Stimulated activated CD8-positive, alpha-beta memory T cell treated with anti-CD3 and anti-CD28 coated beads, Interleukin-4, amount 100 ng/mL, for 24 hours (primary cell): ENCODE measurements at places on chromosomes 7 and 10.

GRCh38 chr7:4113976-4114375, 568.1 kb upstream of the FOXK1 start:
- no peak for DNase-seq

- no peak for DNase-seq
Measured at GRCh38 chr10:116138897-116139296, 134.1 kb downstream of the GFRA1 start.

GRCh38 chr10:51607463-51607835, 91.9 kb downstream of the CSTF2T start:
- no peak for DNase-seq

DNA sequence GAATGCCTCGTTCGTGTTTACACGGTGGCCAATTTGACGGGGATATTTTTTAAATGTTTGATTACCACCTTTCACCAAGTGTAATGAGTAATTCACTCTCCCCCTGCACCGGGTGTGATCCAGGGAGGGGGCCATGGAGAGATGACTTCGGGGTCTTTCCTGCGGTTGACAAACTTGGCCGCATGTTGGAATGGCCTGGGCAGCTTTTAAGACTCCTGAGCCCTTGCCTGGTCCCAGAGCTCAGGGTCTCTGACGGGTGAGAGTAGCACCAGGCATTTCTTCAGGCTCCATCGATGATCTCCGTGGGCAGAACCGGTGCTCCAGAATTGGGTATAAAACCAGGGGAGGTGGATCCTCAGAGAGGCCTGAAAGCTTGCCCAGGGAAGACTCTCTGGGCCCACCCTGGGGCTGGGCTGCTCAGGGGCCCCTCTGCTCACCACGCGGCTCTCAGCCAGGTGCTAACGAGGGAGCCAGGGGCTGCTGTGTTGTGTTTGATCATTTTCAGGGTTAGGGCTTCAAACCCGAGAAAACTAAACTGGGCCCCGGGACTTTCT, 882 bp downstream of the ZNF282 start:
- no peak for DNase-seq

DNA sequence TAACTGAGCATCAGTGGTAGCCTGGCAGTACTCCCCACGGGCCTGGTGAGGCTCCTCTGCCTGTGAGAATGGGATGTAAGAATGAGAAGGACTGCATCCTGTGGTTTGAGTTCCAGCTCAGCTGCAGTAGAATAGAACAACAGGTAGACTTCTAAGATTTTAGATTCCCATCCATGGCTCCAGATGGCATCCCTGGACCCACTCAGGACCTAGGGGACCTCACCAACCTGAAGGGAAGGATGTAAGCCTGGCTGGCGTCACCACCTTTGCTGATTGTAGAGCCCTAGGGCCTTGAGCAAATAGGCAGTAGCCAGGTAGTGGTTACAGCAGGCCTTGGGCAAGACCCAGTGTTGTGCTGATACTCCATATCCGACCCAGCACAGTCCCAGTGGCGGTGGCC, 9.6 kb upstream of the AOC1 start:
- DNase-seq, result no peak

- no peak for DNase-seq
Measured at GRCh38 chr7:158053183-158053915, 534.3 kb downstream of the PTPRN2 start.

DNA sequence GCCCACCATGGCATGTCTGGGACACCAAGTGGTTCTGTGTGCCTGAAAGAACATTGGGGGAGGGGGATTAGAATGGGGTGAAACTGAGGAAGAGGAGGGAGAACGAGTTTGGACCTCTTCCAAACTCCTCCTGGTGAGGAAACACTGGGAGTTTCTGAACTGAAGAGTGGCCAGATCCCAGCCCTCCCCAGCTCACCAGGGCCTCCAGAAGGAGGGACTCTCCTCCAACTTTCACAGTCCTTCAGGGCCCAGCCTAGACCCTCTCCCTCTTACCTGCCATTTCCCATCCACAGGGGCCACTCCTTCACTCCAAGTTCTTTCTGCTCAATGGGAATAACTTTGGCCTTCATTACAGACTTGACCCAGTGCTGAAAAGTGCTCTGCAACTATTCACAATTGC, 132.0 kb upstream of the FOXK1 start:
- DNase-seq, result no peak

DNA sequence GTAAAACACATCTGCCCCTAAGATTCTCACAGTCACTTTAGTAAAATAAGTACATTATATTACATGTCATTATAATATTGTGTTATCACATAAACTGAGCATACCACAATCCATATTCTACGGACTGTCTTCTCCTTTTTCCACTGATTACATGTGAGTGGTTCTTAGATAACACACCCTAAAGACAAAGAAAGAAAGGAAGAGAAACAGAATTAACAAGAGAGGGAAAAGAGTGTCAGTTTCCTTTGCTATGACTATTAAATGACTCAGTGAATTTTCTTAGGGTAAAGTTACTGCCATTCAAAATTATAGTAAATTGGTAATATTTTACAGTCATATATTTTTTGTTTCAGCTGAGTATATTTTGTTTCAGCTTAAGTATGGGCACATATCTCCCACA, 268.3 kb downstream of the TWIST1 start:
- no peak for DNase-seq

DNA sequence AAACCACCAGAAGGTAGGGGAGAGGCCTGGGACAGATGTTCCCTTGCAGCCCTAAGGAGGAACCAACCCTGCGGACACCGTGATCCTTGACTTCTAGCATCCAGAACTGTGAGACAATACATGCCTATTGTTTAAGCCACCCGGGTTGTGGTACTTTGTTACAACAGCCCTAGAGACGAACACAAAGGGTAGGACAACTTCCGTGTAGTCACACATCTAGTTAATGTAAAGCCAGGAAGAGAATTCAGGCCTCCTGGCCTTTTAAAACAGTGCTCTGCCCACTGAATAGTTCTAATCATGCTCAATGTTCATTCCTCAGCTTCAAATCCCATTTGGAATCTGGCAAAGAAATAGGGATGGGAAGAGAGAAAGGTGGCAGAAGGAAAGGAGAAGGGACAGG, 240.2 kb upstream of the KMT2E start:
- no peak for DNase-seq

- no peak for DNase-seq
Measured at GRCh38 chr7:90701771-90702170, 105.7 kb downstream of the CDK14 start.

DNA sequence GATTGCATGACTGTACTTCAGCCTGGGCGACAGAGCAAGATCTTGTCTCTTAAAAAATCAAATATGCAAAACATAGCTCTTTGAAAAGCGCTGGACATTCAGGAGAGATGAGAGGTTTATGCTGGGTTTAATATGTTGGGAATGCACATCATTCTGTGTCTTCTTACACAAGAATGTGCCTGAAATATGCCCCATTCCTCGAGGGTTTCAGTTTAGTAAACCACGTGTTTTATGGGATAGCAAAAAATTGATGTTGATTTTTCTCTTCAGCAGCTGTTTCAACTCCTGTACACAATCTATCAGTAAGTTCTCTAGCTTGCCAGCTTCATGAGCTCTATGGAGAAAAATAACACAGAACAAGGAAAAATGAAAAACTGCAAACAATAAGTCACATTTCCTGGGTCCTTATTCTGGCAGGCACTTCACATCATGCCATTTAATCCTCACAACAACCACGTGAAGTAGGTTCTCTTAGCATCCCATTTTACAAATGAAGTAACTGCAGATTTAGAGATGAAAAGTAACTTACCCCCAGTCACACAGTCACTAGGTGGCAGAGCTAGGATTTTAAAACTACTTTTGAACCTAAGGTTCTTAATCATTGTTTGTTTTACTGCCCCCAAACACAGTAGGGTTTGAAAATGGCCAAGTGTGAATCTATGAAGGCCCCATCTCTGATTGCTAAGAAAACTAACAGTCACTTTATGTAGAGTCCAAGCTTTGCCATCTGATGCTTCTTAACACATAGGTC, 423.6 kb downstream of the PHTF2 start:
- no peak for DNase-seq

DNA sequence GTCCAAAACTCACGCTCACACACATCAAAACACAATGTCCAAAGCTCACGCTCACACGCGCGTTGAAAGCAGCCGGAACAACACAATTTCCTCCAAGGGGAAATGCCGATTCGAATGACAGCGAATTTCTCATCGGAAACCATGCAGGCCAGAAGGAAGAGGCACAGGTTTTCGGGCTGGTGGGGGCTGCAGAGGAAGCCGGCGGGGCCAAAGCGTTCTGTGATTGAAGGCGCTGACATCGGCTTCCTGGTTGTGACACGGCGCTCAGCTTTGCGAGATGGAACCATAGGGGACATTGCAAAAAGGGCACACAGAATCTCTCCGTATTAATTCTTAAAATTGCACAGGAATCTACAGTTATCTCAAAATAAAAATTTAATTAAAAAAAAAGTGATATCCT, 61.3 kb downstream of the FOXL3 start:
- no peak for DNase-seq

- no peak for DNase-seq
Measured at GRCh38 chr7:20193873-20194272, 23.3 kb downstream of the MACC1 start.

DNA sequence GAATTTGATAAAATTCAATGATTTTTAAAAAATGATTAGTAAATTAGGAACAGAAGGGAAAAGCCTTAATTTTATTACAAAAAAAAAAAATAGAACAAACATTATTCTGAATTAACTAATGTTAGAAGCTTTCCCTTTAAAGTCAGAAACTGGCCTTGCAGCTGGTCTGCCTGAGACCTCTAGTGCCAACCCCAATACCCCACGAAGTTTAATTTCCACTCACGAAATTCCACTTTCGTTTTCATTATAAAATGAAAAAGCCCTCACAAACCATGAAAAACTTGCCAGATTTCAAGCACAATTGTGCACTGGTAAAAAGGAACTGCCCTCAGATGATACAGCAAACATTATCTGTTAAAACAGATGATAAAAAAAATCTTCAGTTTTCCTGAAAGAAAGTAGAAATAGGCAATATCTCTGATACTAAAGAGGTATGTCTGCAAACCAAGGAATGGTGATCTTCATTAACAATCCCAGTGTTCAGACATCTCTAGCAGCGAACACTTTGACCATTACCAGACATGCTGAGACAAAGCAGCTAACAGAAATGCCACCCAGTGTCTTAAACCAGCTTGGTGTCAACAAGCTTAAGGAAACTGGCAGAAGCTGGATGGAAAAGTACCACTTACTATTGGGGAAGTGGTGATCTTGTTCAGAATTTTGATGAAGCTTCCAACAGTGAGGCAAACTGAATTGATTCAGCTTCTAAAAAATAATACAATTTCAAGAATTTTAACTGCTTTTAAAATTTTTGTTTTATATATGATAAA, 80.2 kb downstream of the PALS2 start:
- no peak for DNase-seq

- DNase-seq, result no peak
Measured at GRCh38 chr7:32586291-32587221, 91.3 kb downstream of the AVL9 start.

GRCh38 chr7:25196132-25196896, 32.0 kb downstream of the NPVF start:
- DNase-seq, result no peak

DNA sequence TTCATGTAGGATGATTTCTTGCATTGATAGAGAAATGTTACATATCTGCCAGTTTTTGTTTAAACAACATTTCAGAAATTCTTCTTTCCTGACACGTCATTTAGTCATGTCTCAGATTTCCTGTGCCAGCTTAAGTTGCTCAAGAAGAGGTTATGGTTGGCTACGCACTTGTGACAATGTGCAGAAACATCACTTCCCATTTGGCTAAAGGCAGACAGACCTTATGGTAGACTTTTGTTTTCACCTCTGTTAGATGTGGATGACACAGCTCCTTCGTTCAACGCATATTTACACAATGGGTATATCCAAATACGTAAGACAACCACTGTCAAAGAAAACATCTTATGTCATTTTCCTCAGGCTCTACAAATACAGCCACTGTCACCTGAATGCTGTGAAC, 125.8 kb downstream of the DOCK4 start:
- no peak for DNase-seq

GRCh38 chr10:100723770-100724530, 21.4 kb upstream of the PAX2 start:
- DNase-seq, result no peak

- no peak for DNase-seq
Measured at GRCh38 chr7:17966706-17967105, 26.4 kb upstream of the SNX13 start.

DNA sequence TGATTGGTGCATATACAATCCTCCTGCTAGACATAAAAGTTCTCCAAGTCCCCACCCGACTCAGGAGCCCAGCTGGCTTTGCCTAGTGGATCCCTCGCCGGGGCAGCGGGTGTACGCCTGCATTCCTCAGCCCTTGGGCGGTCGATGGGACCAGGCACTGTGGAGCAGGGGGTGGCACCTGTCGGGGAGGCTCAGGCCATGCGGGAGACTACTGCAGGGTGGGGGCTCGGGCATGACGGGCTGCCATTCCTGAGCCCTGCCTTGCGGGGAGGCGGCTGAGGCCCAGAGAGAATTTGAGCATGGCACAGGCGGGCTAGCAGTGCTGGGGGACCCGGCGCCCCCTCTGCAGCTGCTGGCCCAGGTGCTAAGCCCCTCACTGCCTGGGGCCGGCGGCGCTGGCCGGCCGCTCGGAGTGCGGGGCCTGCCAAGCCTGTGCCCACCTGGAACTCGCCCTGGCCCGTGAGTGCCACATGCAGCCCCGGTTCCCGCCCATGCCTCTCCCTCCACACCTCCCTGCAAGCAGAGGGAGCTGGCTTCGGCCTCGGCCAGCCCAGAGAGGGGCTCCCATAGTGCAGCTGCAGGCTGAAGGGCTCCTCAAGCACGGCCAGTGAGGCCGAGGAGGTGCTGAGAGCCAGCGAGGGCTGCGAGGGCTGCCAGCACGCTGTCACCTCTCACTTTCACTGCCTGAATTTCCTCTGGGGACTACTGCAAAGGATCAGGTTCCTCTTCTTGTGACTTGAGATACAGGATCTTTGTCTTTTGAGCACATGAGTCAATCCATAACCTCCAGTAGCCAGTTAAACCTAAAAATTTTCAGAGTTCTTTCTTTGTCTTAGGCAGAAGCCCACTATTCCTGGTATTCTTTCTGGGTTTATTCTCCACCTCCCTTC, 25.1 kb upstream of the ELOVL3 start:
- no peak for DNase-seq

DNA sequence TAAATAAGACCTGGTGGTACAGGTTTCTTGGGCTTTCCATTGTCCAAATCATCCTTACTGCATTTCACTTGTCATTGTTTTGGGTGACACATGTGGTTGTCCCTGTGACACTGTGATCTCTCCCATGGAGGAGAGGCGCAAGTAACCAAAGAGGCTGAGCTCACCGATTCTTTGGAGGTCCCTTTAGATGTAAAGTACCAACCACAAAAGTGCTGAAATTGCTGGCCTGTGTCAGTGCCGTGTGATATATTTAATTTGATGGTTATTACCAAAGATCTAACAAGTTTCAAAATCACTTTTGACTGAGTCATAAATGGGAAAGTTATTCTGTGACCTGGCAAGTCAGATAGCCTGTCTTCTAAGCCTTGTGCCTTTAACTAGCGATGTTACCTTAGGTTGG, 19.4 kb downstream of the MCM10 start:
- DNase-seq, result no peak

GRCh38 chr10:1411451-1411850, 325.9 kb downstream of the ADARB2 start:
- no peak for DNase-seq

- DNase-seq, result no peak
Measured at GRCh38 chr7:37604078-37604477, 79.5 kb upstream of the GPR141 start.
